ENCODE measurements at places on chromosomes 4 and X.

GRCh38 chr4:37976991-37977470 lies 16.8 kb downstream of the PTTG2 start:
- DNase-seq: peak; percentile 58

- DNase-seq: no peak
These were observed 106.9 kb upstream of the ACSL4 start for GRCh38 chrX:109839694-109840567.

GRCh38 chr4:161829591-161829990 lies 334.2 kb downstream of the FSTL5 start:
- DNase-seq: no peak

- DNase-seq: no peak
These were observed 20.0 kb downstream of the TMEM154 start for GRCh38 chr4:152659806-152660205.

Measured in stimulated activated CD4-positive, alpha-beta T cell treated with anti-CD3 and anti-CD28 coated beads, Interleukin-1b, Interleukin-23, amount 100 ng/mL, for 1 hour (primary cell).